ENCODE measurements at places on chromosomes 1 and 21.
A peak's percentile ranks its signal among the peaks of the same experiment; 100 is the strongest.

- no peak for DNase-seq
Measured at GRCh38 chr1:50422675-50422945, 633 bp downstream of the DMRTA2 start.

DNA sequence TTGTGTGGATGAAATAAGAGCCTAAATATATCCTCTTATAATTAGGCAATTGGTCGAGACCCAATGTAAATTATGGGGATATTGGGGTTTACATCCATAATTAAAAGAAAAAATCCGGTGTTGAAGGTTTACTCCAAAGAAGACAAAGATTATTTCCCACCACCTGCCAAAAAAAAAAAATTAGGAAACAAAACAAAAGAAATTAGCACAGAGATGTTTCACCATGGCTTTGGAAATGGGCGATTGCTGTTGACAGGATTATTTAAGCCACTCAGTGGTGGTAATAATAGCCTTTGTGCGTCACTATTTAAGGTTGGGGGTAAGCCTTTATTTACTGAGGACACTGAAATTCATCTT, 585 bp upstream of the GLRX2 start:
- DNase-seq = no peak

GRCh38 chr1:16248603-16249516, 11.9 kb upstream of the CPLANE2 start:
- DNase-seq = peak; percentile 100

- DNase-seq = no peak
Measured at GRCh38 chr1:101453844-101454243, 217.0 kb downstream of the S1PR1 start.

- DNase-seq = no peak
Measured at GRCh38 chr1:156384007-156384406, 15.0 kb downstream of the RHBG start.

DNA sequence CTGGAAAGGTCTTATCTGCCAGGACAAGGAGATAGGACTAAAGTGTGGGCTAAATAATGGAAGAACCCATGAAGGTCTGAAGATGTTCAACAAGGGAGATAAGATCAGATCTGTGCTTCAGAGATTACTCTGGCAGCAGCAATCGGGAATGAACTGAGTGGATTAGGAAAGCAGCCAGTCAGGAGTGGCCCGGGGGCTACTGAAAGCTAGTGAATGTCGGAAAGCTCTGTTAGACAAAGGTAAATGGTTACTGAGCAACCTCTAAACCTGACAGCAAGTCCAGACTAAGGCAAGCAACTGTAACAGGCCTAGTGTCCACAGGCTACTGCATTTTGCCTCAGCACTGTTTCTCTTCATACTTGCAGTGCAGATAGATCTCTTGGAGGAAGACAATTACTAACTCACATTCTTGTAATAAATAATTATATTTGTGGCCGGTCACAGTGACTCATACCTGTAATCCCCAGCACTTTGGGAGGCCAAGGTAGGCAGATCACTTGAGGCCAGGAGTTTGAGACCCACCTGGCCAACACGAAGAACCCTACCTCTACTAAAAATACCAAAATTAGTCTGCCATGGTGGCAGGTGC, 12.5 kb downstream of the IQGAP3 start:
- DNase-seq = no peak

DNA sequence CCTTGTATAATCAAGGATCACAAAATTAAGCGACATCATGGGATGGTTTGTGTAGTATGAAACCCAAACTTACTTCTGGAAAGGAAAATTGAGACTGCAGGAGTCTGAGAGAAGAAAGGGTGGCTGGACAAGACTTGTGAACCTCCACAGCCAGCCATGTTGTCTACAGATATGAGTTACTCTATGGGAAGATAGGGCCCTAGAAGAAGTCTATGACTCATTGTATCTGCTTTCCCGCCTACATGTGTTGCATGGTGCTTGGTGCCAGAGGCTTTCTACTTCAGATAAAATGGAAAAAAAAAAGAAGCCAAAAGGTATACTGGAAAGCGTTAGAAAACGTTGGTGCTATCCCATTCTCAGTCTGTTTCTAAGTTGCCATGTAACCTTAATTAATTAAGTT, 18.7 kb upstream of the OR6N2 start:
- no peak for DNase-seq

- DNase-seq = no peak
Measured at GRCh38 chr1:9785406-9785805, 38.4 kb downstream of the CLSTN1 start.

DNA sequence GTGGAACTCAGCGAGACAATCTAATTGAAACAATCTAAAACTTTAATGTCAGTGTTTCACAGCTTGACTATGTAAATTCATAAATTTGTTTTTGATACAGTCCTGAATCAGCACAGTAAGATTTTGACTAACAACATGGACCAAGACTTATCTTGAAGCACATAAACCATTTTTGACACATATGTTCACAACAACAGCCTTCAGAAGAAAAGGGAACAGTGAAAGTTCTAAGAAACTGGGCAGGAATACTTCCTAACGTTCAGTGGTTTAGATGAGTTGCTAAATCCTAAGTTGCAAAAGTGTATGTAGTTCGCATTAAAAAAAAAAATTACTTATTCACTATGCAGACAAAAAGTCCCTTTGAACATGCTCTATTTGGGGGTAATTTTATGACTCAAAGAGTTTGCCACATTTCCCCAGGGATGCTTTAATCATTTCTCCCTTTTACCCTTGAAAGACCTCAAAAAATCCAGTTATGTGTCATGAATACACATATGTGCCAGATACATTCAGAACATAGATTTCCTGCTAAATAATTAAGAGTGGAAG, 120.2 kb downstream of the MRPL39 start:
- no peak for DNase-seq

GRCh38 chr1:29284961-29285560, 48.7 kb downstream of the PTPRU start:
- no peak for DNase-seq

DNA sequence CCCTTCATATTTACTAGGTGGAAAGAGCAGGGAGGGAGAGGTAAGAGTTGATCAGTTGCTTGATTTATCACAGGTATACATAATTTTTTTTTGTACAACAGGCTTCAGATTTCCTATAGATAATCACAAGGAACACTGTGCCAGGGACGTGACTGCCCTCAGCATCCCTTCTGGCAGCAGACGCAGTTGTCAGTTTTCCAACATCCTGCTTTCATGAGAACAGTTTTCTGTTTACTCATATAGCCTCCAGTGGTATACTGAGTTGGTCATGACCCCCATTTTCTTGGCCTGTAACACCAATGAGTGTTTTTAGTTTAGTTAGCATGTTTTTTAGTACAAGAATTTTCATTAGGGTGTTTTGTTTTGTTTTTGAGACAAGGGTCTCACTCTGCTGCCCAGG, 37.9 kb upstream of the PTPRF start:
- DNase-seq = no peak
